ENCODE measurements at places on chromosomes 12 and 14.
A peak's percentile ranks its signal among the peaks of the same experiment; 100 is the strongest.

DNA sequence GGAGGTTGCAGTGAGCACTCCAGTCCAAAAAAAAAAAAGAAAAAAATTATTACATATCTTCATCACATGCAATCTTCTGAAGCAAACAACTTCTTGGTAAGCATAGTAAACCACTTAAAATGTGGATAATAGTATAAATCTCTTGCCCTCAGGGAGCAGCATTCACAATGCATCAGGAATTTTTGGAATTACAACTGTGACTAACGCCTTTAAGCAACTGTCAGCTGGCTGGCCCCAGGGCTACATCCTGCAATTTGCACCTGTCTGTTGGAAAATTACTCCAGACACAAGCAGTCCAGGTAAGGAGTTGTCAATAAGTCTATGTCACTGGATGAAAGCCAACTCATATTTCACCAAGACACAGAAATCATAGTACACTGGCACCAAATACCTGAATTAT is 5.5 kb upstream of the SLC7A7 start:
- DNase-seq = no peak

- DNase-seq = no peak
Measured at GRCh38 chr14:96635850-96636249, 133.7 kb downstream of the PAPOLA start.

DNA sequence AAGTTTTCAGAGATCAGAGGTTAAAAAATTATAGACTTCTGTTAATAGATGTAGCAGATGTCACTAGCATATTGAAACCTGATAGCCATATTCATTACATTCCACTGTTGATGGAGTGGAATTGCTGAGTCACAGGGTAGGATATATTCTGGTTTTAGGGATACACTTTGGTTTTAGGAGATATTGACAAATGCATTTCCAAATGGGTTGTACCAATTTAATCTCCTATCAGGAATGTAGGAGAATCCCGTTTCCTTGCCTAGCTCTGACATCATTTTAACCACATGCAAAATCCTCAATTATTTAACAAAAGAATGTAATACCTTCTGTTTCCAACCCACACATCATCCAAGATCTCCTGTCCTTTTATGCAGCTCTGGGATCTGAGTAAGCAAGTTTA is 30.7 kb upstream of the ESR2 start:
- DNase-seq = no peak

DNA sequence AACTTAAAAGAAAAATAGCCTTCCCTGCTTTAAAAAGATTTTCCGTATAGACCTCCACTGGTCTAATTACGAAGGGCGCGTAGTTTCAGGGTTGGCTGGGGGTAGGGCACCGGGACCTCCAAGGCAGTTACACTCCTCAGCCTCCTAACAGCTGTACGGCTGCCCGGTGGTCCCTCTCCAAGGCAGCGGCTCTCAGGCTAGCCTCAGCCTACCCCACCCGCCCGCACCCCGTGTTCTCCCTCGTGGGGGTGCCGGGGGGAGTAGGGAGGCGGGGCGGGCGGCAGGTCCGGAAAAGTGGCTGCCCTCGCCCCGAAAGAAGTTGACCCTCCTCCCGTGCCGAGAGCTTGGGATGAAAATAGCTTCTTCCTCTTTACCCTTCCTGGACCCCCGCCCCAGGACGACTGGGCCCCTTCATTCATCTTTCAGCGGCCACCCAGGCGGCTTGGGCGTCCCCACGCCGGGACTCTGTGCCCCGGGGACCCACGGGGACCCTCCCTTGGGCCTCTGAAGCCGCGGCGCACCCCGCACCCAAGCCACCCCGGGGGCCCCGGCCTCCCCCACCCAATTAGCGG is 991 bp upstream of the RCOR1 start:
- DNase-seq = peak; percentile 6

DNA sequence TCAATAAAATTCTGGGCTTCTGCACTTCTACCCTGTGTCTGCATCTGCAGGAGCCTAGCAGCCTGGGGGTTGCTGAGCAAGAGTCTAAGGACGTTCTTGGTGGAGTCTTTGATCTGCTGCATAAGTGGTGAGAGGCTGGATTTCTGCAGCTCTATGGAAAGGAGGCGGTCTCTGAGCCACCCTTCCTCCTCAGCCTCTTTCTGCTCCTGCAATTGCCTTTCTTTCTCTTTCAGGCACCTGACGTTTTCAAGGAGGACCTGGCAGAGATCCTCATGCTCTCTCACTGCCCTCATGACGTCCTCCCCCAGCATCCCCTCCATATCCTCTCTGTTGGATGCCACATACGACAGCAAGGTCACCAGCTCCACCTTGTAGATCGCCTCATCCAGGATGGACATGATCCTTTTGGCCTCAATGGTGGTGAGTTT is 13.6 kb upstream of the TPCN1 start:
- peak; percentile 34 for DNase-seq

- no peak for DNase-seq
Measured at GRCh38 chr12:22064968-22065367, 18.9 kb downstream of the CMAS start.

- peak; percentile 28 for DNase-seq
Measured at GRCh38 chr12:1907652-1908611, 10.5 kb downstream of the CACNA2D4 start.

DNA sequence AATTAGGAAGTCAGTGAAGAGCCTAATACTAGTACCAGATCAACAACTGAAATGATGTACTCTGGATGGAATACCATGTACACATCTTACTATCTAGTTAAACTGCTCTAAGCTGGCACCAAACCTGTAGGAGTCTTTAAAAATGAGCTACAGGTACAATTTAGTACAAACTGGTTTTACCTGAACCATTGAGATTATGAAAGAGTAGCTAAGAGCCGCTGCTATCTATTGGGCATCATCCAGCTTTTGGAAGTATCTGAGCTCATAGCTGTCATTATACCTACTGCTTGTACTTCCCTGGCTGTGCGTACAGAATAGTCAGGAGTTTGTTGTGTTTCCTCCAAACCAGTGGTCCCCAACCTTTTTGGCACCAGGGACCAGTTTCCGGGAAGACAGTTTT is 12.4 kb downstream of the TBC1D30 start:
- DNase-seq = no peak

DNA sequence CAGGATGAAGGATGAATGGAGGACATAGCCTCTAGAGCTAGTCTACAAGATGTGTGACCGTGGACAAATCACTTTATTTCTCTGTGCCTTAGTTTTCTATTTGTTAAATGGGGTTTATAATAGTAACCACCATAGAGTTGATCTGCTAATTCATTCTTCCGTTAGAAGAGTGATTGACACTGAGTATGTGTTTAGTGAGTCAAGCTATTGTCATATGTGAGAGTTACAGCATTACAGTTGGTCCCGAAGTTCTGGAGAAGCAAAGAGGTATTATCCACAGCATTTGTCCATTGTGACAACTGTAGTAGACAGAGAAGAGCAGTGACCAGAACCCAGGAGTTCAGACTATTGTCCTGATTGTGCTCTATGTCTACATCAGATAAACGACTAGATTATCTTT is 14.1 kb downstream of the FAR2 start:
- no peak for DNase-seq

DNA sequence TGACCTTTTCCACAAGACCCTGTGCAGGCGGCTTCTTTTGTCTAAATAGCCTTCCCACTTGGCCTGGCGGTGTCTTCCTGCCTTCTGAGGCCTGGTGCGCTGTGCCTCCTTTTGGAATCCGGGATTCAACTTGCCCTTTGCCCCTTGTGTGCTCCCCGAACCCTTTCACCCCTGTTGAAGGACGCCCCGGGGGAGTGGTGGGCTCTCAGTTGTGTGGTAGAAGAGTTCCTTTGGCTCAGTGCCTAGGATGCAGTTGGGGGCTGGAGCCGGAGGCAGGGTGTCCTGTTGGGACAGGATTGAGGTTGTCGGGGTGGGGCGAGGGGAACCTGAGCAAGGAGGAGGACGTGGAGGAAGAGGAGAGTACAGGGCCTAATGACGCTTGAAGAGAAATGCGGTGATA is 34.5 kb downstream of the KLC1 start:
- no peak for DNase-seq
